ENCODE measurements at places on chromosomes 12 and 14.
A peak's percentile ranks its signal among the peaks of the same experiment; 100 is the strongest.

- no peak for ATAC-seq
These were observed 39.0 kb downstream of the MNAT1 start for GRCh38 chr14:60773558-60773957.

DNA sequence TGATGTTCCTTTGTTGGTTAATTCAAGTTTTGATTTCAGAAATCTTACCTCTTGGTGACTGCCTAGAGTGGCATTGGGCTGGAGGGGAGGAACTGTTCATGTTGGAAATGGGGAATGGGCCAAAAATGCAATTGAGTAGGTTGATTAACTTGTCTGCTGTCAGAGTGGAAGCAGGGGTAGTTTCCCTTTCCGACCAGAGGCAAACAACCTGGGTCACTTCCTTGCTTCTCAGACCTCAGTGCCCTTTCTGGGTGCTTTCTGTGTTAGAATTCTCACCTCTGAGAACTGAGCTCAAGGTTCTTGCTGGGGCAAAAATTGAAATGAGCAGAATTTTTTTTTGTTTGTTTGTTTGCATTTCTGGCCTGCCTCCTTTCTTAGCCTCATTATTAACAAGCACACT is 2.3 kb upstream of the M6PR start:
- no peak for ATAC-seq

DNA sequence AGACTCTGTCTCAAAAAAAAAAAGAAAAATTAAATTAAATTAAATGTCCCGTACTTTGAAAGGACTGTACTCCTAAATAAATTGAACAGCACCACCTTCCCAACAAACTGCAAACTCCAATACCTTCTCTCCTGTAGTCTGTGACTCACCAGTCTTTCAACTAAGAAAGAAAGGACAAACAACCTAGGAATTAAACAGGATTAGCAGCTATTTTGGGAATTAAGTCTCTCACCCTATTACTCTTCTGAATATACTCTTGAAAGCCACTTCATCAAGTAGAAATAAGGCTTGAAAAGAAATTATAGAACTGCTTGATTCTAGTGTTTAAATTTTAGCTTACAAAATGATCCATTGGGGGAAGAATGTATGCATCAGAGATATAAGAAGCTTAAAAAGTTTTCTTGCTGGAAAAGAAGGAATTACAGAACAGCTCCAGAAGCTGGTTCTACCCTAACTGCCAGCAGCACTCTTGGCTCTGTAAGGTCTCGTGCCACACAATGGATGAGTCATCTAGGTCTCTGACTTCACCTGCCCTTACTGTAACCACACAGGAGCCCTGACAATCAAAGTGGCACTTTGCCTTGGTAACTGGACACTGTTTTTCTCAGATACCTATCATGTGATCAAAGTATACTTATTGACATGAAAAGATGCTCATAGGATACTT is 57.0 kb upstream of the CERS5 start:
- ATAC-seq = peak; percentile 82

DNA sequence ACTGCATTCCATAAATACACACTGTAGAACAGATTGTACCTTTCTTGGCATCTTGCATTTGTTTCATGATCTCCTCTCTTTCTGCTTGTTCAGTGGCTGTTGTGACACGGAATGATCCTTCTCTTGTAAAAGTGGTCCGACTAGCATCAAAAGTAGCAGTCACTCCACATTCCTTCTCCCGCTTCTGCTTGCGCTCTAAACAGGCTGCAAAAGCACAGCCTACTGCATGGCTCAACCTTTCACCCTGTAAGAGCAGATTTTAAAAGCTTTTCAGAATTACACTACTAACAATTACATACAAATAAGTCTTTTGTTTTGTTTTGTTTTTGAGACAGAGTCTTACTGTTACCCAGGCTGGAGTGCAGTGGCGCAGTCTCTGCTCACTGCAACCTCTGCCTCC is 49.8 kb downstream of the PAPLN start:
- ATAC-seq = no peak

DNA sequence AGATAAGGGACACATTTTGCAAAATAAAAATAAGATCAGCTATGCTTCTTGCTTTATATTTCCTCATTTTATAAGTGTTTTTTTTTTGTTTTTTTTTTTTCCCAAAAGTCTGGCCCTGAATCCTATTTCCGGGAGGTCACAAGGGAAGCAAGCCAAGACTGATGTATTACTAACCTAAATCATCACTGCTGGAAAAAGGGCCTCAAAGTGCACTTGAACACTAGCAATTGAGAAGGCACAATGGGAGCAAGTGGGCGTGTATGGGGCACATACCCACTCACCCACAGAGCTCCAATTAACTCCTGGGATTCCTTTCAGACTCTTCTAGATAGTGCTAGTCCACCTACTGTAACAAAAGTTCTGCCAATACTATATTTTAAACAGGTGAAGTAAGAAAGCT is 58.8 kb downstream of the STON2 start:
- ATAC-seq = no peak

DNA sequence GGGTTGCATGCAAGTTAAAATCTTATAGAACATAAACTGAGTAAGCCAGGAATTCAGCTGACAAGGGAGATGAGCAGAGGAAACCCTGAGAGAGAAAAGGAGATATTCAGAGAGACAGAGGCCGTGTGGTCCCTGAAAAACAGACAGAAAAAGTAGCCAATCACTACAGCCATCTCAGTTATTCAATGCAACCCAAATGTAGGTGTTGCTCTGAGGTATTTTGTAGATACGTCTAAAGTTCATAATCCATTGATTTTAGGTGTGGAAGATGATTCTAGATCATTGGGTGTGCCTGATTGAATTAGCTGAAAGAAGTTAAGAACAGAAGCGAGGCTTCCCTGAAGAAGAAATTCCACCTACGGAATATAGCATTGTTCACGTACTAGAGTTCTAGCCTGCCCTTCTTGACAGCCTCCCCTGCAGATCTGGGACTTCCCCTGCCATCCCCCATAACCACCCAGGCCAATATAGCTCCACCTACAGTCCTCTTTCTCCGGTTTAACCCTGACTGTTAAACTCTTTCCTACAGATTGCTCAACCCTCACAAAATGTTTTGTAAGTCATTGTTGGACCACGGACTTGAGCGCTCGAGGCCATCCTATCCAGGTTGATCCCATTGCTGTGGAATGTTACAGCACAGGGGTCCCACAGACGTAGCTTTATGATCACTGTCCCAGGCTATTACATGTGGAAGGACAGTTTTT is 21.7 kb downstream of the AICDA start:
- ATAC-seq = no peak

- no peak for ATAC-seq
These were observed 32.9 kb upstream of the ATP23 start for GRCh38 chr12:57908511-57908910.

- ATAC-seq = no peak
These were observed 62.6 kb upstream of the VASH1 start for GRCh38 chr14:76698631-76699030.

DNA sequence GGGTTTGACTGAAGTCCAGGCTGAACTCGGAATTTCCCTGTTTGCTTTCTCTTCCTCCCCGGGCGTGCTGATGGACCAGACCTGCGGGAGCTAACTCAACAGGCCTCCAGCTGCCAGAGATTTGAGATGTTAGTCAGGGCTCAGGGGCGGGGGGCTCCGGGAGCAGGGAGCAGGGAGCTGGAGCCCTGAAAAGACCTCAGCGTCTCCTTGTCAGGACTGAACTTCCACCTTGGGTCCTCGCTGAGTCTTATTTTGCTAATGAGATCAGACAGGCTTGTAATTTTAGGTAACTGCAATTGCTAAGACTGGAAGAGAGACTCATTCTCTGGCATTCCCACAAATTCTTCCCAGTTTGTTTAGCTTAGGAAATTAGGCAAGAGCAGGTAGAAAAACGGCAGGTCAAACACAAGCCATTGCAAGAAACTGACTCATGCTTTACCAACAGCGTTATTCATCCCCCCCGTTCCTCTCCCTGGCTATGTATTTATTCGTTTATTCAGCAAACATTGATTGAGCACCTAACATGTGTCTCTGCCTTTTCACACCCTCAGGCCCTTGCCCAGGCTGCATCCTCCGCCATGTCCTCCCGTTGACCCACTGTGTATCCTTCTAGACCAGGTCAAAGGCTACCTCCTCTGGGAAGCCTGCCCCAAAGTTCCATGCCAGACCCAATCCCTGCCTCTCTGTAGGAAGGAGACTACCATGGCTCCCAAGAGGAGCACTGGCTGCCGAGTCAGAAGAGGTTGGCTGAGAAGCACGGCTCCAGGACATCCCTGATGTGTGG is 80.4 kb upstream of the DIO3 start:
- peak; percentile 77 for ATAC-seq

DNA sequence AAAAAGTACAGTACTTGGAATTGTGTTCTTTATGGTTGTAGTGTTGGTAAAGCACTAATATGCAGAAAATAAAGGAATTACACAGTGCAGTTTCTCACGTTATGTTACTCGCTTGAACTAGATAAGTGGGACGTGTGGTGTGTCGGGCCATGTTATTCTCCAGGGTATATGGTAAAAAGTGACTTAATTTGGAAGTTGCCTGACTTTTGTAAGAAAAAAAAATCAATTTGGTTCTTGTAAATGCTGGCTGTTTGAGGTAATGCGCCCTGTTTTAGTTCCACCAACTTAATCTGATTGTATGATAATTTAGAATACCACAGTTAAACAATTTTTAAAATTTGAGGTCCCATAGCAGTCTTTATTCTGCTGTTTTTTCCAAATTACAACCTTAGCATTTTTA is 4.1 kb downstream of the ARF6 start:
- ATAC-seq = no peak

DNA sequence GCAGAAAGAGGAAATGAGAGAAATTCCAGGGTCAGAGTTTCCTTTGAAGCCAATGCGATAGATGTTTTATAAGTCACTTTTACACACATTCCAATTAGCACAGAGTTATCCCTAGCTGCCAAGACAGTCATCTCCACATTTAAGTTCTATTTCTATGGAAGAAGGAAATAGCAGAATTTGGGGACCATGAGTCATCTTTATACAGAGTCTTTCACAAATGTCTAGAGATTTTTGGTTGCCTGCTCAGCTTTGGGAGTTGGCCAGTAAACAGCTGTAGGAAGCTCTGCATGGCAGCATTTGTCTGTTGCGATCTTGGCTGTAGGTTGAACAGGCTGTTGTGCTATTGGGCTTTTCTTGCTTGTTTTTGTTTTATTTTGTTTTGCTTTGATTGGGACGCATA is 884.3 kb downstream of the GALC start:
- no peak for ATAC-seq

- ATAC-seq = no peak
These were observed 91.4 kb downstream of the CDK17 start for GRCh38 chr12:96308881-96309280.

- peak; percentile 75 for ATAC-seq
These were observed 9.9 kb downstream of the PMEL start for GRCh38 chr12:55955800-55956508.

DNA sequence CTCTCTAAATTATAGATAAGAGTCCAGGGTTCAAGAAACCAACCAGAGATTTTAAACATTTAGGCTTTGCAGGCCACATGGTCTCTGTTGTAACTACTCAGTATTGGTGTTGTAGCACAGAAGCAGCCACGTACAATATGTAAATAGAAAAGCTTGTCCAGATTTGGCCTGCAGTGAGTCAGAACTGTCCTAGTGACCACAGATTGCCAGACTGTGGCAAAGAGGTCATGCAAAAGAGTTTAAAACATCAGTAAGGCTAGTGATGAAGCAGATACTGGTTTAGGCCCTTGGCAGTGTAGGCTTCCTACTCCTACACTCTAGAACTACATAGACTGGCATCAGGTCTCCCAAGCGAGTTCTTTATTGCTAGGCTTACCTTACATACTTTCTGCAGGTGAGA is 117.6 kb upstream of the GARIN6 start:
- ATAC-seq = no peak

DNA sequence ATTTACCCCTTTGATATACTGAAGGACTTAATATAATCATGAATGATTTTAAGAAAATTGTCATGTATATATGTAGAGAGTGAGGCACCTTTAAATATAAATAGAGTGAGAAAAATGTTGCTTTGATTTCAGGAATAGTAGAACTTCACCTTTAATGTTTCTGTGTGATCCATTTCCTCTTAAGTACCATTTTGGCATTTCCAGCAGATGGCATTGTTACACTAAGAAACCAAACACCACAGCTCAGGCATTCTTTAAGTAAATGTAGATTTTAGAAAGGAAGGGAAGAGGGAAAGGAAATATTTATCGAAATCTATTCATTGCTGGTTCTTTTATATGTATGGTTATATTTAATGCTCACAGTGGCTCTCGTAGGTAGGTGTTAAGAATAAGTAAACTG is 556.7 kb upstream of the FBXO33 start:
- no peak for ATAC-seq

DNA sequence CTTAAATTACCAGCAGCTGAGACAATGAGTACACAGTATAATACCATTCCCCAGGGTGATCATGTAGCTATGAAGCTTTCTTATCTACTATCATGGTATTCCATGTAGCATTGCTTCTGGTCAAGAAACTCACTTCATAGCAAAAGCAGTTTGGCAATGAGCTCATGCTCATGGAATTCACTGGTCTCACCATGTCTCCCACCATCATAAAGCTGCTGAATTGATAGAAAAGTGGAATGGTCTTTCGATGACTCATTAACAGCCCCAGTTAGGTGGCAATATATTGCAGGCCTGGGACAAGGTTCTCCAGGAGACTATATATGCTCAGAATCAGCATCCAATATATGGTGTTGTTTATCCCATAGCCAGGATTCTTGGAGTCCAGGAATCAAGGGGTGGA is 553.7 kb downstream of the FOXG1 start:
- ATAC-seq = no peak

- peak; percentile 40 for ATAC-seq
These were observed 1.7 kb downstream of the ARHGAP9 start for GRCh38 chr12:57477710-57478681.

DNA sequence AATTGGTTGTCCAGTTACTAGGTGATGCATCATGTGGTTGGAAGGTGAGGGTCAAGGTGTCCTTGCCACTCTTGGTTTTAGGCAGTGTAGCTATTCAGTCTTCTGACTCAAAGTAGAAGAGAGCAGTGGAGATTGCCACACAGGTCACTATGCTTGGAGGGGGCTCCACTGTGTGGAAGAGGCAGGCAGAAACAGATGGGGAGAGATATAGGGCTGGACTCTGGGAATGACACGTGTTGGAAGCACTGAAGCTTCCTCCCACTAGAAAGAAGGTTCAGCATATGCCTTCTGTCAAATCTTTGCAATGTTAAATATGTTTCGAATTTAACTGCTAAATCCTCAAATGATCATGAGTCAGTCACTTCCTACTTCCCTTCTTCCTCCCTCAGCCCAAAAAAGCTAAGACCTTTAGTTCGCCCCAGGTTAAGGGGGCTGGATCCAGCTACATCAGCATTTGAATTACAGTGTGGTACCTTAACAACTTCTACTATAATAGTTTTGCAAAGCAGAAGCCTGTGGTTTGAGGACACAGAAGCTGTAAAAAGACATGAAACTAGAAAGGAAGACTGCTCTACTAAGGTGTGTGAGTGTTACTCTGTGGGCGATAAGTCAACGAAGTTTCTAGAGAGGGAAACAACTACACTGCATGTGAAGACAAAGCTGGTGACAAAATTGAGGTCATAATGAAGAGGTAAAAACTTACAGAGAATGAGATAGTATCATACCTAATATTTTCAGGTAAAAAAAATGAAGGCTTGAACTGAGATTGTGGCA is 228.0 kb downstream of the NELL2 start:
- ATAC-seq = no peak

Measured in esophagus mucosa (tissue), 1 donor.